Stimulated activated CD4-positive, alpha-beta T cell treated with anti-CD3 and anti-CD28 coated beads, TNF-alpha, amount 100 ng/mL, for 24 hours (primary cell): ENCODE measurements at places on chromosomes 7 and 10.
A peak's percentile ranks its signal among the peaks of the same experiment; 100 is the strongest.

GRCh38 chr10:99346247-99346646 lies 17.1 kb downstream of the CNNM1 start:
- DNase-seq = no peak

- no peak for DNase-seq
Measured at GRCh38 chr10:90777621-90778020, 80.2 kb downstream of the HTR7 start.

- no peak for DNase-seq
Measured at GRCh38 chr7:36777062-36777461, 52.8 kb upstream of the AOAH start.

DNA sequence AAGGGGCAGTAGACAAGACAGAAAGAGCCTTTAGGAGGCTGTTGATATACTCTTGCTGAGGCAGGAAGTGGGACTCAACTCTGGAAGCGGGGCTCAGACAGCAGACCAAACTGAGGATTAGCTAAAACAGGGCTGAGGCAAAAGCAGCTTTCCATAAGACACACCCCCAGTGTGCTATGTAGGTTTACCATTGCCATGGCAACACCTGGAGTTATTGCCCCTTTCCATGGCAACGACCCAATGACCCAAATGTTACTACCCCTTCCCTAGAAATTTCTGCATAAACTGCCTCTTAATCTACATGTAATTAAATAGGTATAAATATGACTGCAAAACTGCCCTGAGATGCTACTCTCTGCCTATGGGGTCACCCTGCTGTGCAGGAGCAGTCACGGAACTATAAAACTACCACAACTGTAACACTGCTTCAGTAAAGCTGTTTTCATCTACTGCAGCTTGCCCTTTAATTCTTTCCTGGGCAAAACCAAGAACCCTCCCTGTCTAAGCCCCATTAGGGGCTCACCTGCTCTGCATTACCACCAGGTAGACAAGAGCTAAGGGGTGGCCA lies 348.4 kb upstream of the PODXL start:
- DNase-seq = no peak

GRCh38 chr10:82211346-82211745 lies 336.4 kb downstream of the NRG3 start:
- DNase-seq = no peak

- DNase-seq = no peak
Measured at GRCh38 chr7:32163141-32163806, 93.1 kb upstream of the PDE1C start.

- no peak for DNase-seq
Measured at GRCh38 chr10:114539623-114540022, 118.5 kb downstream of the ABLIM1 start.

GRCh38 chr10:66747451-66747850 lies 178.4 kb upstream of the LRRTM3 start:
- DNase-seq = no peak

- no peak for DNase-seq
Measured at GRCh38 chr7:44796034-44796503, 412 bp upstream of the PPIA start.

DNA sequence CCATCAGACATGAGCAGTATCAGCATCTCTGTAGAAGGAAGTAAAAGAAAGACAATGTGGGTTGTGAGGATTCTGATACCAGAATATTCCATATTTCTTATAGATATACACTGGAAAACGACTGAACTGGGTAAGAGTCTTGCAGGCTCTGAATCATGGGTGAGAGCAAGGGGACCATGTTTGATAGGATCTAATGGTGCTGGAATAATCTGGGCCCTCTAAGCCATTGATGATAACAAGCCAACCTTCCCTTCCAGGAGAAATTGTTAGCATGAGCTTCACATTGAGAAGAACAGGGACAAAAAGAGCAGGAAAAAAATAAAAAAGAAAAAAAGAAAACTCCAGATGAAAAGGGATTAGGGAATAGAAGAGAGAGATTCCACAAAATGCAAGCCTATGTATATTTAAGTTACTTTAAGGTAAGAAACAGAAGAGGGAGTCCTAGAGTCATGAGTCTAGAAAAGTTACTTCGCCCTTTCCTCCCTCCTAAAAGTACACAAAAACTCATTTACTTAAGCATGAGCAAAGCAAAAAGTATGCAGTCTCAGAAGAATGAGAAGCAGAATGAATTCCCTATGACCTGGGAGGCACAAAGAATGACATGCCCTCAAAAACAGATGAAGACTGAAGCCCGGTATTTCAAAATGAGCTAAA lies 181.9 kb downstream of the TMEM26 start:
- DNase-seq = no peak

DNA sequence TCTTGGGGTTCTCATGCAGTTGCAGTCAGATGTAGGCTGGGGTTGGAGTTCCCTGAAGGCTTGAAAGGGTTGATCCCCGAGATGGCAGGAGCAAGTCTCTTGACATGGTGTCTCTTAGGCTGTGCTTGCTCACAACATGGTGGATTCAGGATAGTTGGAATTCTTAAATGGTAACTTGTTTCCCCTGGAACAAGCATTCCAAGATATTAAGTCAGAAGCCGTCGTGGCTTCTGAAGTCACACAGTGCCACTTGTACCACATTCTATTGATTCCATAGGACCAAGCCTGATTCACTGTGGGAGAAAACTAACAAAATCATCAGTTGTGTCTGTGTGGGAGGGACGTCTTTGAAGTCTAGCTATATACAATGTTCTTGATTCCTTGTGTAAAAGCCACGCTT lies 3.5 kb upstream of the SLC35B4 start:
- DNase-seq = no peak

DNA sequence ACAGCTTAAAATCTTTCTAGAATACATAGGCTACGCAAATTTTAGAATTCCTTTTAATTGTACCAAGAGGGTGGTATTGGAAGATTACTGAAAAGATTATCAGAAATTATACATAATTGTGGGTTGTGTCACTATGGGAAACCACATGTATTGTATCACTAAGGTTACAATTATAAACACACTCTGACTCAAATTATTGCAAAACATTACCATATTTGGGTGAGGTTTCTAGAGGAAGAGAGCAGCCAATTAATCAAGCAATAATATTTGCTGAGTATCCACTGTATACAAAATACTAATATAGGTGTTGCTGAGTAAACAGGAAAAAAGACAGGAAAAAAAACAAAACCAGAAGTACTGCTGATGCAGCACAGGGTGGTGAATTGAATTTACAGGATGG lies 3.1 kb upstream of the CAPZA2 start:
- DNase-seq = no peak

GRCh38 chr10:75640803-75641202 lies 209.4 kb downstream of the LRMDA start:
- DNase-seq = no peak

DNA sequence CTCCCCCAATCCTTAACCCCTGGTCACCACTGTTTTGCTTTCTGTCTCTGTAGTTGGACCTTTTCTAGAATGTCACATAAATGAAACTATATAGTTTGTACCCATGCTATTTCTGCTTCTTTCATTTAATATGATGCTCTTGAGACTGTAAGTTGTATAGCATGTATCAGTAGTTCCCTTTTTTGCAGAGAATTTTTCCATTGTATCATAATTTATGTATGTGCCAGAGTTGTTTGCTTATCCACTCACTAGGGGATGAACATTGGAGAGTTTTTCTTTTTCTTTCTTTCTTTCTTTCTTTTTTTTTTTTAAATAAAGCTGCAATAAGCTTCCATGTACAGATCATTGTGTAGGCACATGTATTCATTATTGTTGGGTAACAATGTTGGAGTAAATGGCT lies 544.8 kb downstream of the CNTNAP2 start:
- DNase-seq = no peak

DNA sequence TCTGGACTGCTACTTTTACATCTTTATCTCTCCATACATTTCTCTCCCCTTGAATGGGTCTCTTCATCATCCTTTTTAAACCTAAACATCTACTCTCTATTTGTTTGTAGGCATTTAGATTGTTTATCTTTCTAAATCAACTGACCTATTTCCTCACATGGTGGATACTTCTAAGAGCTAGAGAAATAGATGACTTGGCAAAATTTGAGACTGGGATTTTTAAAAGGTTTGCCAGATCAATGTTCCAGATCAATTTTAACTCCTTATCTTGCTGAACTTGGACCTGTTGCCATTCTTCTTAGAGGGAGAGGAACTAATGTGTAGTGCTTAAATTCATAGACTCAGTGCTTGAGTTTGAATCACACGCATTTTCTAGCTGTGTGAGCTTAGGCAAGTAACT lies 144.2 kb upstream of the STEAP4 start:
- no peak for DNase-seq

- peak; percentile 42 for DNase-seq
Measured at GRCh38 chr7:26398427-26398755, 106.7 kb downstream of the SNX10 start.

DNA sequence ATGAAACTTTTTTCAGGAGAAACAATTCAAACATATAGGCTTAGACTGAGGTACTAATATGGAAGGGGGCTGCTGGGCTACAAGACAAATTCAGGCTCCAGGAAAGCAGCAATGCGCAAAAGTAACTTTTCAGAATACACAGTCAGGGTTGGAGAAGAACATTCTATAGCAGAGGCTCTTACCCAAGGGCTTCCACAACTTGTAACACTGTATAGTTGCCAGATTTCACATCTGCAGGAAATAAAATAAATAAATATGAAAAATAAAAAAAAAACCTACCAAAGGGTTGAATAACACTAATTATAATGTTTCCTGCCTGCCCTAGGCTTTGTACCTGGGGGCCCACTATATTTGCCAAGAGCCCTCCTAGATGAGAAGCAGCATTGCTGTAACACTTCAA lies 14.3 kb downstream of the MMS19 start:
- DNase-seq = no peak

DNA sequence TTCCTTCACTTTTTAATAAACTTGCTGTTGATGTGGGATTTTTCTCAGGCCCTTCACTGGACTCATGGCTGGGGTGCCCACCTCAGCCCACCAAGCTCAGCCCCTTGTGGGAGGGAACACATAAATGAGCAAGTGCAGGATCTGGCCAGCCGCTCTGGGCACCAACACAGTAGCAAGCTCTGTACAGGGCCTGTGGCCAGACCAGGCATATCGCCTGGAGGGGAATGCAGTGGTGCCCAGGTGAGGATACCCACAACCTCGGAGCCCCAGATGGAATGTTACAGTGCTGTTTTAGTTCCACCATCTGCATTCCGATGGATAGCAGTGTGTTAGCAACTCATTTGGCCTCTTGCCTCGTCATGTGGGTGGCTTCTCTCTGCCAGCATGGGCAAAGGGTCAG lies 234.6 kb downstream of the PPP1R3A start:
- DNase-seq = no peak

DNA sequence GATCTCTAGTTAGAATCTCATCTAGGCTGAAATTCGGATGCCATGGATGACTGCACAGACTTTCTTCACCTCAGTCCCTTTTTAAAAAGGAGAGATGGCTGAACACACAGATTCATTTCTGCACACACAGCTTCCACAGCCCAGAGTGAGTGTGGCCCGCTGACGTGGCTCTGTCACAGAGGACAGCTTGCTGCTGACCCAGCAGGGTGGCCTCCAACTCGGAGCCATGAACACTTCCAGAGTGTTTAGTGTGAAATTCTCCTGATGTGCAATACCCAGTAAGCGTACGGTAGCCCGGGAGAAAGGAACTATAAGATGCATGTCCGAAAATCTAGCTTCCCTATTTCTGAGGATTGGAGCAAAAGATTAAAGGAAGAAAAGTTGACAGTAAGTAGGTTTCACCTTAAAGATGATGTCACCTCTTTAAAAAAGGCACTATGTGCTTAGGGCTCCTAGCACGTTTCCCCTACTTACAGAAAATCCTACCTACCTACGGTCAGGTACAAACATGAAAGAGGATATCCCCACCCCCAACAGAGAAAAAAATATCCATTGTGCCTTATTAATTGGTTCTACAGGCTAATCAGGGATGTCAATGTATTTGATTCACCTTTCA lies 162.2 kb downstream of the RAPGEF5 start:
- no peak for DNase-seq

DNA sequence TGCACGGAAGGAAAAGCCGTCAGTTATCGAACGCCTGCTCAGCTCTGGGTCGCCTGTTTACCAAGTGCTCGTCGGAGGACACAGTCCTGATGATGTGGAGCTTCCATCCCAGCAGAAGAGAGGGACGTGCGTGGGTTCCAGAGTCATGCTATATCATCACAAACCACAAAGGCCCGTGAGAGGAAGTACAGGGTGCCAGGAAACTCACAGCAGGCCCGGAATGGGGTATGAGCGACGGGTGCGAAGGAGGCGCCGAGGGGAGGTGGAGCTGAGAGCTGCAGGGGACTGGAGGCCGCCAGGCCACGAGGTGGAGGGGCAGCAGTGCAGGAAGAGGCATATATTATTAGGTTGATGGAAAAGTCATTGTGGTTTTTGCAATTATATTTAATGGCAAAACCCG lies 102.5 kb downstream of the ACTR3B start:
- no peak for DNase-seq

DNA sequence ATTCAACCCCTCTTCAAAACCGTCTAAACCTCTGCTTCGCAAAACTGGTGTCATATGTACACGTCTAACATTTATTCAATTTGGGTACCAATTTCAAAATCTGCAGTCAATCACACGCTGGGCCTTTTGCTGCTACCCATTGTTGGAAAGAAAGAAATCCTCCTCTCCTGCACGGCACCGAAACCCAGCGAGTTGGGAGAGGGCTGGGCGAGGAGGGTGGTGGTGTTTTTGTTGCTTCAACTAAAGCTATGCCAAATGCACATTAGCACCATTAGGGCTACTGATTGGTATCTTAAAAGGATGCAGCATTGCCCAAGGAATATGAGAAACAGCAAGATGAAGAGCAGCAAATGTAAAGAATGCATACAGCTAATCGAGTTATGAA lies 7.8 kb downstream of the EBF3 start:
- no peak for DNase-seq
